ENCODE measurements at places on chromosomes 1 and 21.

DNA sequence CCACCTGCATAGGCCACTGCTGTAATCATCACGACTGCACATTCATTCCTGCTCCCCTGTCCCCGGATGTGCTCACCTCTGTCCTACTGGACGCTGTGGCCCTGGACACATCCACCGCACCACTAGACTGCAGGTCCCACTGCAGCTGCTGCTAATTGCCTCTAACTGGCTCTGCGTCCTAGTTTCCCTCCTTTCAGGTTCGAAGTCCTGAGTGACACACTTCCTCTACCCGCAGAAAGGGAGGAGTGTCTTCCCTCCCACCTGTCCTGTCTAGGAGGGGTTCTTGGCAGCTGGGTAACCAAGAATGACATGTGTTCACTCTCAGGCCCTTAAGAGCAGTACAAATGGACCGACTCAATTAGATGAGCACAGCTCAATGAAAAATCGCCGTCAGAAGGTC, 40.5 kb upstream of the ITPKB start:
- DNase-seq = peak; percentile 59

DNA sequence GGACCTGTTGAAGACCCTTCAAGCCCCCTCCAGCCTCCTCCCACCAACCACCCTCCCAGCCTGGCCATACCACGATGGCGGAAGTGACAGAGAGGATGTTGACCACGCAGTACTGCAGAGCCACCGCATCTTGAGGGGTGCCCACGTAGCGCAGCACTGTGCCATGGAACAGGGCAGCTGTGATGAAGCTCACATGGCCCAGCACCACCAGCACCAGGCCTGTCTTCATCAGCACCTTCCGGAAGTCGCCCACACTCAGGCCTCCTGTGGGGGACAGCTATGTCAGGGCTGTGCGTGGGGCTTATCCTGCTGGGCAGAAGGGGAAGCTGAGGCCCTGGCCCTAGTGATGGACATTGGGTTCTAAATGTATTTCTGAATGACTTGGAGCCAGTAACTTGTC, 3.1 kb downstream of the TMEM54 start:
- DNase-seq = no peak

DNA sequence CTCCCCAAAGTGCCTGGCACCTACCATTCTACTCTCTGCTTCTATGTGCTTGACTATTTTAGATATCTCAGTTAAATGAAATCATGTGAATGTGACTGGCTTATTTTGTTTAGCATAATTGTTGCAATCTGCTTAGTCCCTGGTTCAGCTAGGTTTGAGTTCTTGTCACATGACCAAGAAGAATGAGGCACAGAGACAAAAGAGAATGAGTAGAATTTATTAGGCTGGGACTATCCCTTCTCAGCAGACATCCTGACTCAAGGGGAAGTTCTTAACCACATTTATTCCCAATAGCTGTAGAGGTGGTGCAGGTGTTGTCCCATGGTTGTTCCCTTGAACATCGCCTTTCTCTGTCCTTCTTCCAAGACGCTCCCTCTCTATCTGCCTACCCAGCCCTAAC, 1485.7 kb downstream of the KCNT2 start:
- no peak for DNase-seq

DNA sequence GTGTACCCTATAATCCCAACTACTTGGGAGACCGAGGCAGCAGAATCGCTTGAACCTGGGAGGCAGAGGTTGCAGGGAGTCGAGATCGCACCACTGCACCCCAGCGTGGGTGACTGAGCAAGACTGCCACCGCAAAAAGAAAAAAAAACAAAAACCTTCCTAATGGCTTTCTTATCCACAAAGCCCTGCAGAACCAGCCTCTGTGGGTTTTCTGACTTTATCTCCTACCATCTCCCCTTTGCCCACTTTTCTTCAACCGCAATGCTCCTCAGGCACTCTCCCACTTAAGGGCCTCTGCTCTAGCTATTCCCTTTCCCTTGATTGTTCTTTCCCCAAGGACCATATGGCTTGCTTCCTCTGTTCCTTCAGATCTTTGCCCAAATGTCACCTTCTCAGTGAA, 67.9 kb upstream of the PUM1 start:
- DNase-seq = no peak

- no peak for DNase-seq
Observed at GRCh38 chr1:239914751-239915231, 176.9 kb upstream of the FMN2 start.
